A673 (cell line): ENCODE measurements at places on chromosomes 16 and 17. TPM values are rescaled to one million over a fixed set of nuclear protein-coding genes. Genes with fewer than 3 reads are reported as not detected.

- no peak for DNase-seq
These were observed 18.9 kb downstream of the XYLT1 start for GRCh38 chr16:17451843-17452242.

Gene TNP2
- total RNA-seq, result not detected in 2 replicates

Gene TBX6
- 0.49 and 0.85 TPM in 2 replicates for total RNA-seq

- DNase-seq, result no peak
These were observed 10.0 kb upstream of the RIPOR1 start for GRCh38 chr16:67518676-67519075.

DNA sequence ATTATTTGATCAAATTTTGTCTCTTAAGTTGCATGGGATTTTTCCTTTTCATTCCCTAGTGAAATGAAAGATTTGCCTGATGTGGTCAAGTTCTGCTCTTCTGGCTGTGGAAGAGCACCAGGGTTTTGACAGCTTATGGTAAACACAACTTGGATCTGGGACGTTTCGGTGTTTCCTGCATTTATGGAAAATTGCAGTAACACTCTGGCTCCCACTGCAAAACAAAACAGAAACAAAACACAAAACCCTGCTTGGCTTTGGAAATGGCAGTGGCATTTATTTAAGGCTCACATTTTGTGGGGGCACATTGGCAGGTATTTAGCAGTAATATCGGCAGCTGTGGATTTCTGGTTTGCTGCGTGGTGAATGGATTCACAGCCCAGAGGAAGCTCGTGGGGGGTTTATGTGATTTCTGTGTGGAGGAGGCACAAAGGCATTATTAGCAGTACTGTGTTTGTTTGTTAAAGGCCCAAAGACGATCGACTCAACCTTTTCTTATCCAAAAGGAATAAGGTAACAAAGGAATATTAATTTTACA, 377.8 kb downstream of the SNX29 start:
- no peak for DNase-seq

GRCh38 chr16:51640196-51640595, 489.1 kb upstream of the SALL1 start:
- DNase-seq, result no peak

Gene CTRL
- 2.9 and 3.2 TPM in 2 replicates for total RNA-seq

Gene NKIRAS2
- 25.4 and 28.7 TPM in 2 replicates for total RNA-seq

- no peak for DNase-seq
These were observed 54.6 kb upstream of the ACSF3 start for GRCh38 chr16:89038811-89039735.

Gene CIBAR2
- not detected in 2 replicates for total RNA-seq

- DNase-seq, result no peak
These were observed 14.1 kb upstream of the CCDC154 start for GRCh38 chr16:1458336-1458976.

GRCh38 chr17:29562615-29563014, 4.2 kb downstream of the ABHD15 start:
- DNase-seq, result no peak

GRCh38 chr16:1158456-1159324, 5.8 kb downstream of the CACNA1H start:
- DNase-seq, result peak; percentile 56

Gene SLFN13
- total RNA-seq, result 31.6 and 34.0 TPM in 2 replicates

DNA sequence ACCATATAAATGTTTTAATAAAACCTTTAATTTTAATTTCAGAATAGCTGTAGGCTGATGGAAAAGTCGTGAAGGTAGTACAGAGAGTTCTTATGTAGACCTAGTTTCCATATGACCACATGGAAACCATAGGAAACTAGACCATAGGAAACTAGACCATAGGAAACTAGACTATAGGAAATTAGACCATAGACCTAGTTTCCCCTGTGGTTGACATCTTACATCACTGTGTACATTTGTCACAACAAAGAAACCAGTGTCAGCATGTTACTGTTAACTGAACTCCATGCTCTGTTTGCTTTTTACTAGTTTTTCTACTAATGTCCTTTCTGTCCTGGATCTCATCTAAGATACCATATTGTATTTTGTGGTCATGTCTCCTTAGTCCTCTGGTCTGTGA, 14.6 kb downstream of the NUDT7 start:
- no peak for DNase-seq

Gene KRT31
- not detected in 2 replicates for total RNA-seq

- no peak for DNase-seq
These were observed 165.9 kb upstream of the CHMP6 start for GRCh38 chr17:80825471-80826345.

DNA sequence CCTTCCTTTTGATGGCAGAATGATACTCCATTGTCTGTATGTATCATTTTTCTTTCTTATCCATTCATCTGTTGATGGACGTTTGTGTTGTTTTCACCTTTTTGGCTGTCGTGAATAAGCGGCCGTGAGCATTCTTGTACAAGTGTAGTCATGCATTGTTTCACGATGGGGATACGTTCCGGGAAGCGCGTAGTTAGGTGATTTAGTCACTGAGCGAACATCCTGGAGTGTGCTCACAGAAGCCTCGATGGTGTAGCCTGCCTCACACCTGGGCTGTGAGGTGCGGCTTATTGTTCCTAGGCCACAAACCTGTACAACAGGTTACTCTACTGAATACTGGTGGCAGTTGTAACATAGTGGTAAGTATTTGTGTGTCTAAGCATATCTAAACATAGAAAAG, 136.5 kb downstream of the CMIP start:
- DNase-seq, result no peak

- DNase-seq, result no peak
These were observed 19.6 kb upstream of the CCL2 start for GRCh38 chr17:34235389-34236028.

Gene TLCD1
- total RNA-seq, result 3.8 and 7.8 TPM in 2 replicates
